Cardiac fibroblast (primary cell): ENCODE measurements at places on chromosomes 4 and X.
A peak's percentile ranks its signal among the peaks of the same experiment; 100 is the strongest.

DNA sequence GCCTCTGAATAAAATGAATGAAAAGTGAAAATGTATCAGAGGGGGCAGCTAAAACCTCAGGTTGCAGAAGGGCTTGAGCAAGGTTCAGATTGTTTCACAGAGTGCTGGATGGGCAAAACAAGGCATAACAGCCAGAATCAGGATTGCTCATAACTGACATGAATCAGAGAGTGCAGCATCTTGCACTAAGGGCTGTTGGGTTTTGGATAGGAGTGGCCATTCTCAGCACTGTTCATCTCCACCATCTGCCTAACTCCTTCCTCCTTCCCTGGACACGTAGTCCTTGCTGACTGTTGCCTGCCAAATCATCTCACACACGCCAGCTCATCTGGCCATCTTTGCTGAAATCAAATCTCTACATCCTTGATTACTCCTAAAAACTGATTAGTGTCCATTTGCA, 75.3 kb upstream of the C1QTNF7 start:
- DNase-seq: no peak

DNA sequence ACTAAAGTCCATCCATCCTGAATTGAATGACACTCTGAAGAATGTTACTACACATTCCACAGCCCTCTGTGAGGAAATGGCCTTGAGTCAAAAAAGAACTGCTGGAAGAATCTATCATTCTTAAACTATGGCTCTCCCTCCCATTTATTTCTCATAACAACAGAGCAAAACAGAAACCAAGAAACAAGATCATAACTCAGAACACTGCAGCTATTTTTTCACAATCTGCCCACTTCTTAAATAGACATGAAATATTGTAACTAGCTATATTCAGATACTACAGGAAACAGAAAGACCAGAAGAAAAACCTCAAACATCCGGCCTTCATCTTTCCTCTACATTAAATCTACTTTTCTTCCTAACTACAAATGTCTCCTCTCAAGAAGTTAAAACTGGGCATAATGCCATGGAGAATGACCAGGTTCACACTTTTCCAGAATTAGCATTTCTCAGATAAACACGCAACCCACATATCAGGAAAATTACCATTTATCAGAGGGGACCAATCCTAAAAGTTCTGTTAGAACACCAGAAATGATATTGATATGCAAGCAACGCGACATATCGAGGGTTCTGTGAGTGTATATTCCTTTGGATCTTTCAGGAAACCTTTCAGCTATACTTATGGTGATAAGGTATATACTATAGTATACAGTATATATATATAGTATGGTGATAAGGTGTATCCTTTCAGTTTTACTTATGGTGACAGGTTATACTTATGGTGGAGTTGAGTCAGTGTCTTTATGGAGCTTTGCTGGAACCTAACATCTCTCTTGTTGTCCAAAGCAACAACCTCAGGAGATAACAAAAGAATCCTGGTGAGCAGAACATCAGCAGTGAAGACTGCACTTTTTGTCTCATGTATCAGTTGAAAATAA, 60.4 kb upstream of the IRF2 start:
- DNase-seq: peak; percentile 88

DNA sequence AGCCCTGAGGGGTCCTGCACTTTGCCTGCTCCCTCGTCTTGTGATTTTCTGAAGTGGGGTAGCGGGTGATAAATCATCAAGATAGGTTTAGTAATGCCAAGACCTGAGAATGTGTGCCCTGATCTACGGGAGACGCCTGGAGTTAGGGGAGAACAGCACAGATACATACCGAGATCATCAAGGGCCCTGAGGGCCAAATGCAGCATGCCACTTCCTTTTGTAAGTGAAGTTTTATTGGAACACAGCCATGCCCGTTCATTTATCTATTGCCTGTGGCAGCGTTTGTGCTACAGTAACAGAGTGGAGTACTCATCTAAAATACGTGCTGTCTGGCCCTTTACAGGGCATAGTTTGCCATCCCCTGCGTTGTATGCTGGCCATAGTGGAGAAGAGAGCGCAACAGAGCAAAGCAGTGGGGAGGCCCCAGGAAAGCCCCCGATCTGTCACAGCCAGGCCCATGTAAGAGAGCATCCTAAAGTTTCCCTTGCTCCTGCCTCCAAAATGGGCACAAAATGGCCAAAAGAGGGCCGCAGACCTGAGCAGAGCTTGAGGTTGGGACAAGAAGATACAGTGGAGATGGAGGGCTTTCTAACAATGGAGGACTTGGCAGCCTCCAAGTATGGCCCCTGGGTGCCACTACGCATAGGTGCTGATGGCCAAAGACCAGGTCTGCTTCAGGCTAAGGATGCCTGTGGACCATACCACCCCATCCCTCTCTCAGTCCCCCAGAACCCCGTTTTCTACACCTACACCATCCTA, 167.0 kb downstream of the SMIM20 start:
- no peak for DNase-seq

GRCh38 chrX:44432641-44433040, 89.2 kb upstream of the EFHC2 start:
- DNase-seq: peak; percentile 50

- peak; percentile 11 for DNase-seq
Measured at GRCh38 chrX:119817130-119817690, 25.8 kb upstream of the RPL39 start.

DNA sequence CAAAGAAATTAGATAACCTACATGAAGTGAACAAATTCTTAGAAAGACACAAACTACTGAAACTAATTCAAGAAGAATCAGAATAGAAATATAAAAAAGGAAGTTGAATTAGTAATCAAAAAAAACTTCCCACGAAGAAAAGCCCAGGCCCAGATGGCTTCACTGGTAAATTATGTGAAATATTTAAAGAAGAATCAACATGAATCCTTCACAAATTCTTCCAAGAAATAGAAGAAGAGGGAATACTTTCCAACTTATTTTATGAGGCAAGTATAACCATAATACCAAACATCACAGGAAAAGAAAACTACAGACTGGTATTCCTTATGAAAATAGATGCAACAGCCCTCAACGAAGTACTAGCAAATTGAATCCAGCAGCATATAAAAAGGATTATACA, 30.7 kb downstream of the MOSPD2 start:
- DNase-seq: no peak

GRCh38 chrX:38599796-38600755, 38.7 kb downstream of the TSPAN7 start:
- no peak for DNase-seq

GRCh38 chrX:13468096-13468495, 101.3 kb upstream of the EGFL6 start:
- no peak for DNase-seq

GRCh38 chr4:142406917-142407501, 439.1 kb downstream of the INPP4B start:
- DNase-seq: peak; percentile 12
